RWPE2 (cell line): ENCODE measurements at places on chromosomes 11 and 22.

- DNase-seq = no peak
- H3K4me3 ChIP-seq = no peak overlapping the region
- no peak overlapping the region for H3K27ac ChIP-seq
- no peaks in the 10 kb centered on the region for H3K36me3 ChIP-seq
- H3K4me1 ChIP-seq = no peaks in the 10 kb centered on the region
Observed at GRCh38 chr22:39359659-39360195, 9.9 kb downstream of the SYNGR1 start.

GRCh38 chr11:93573184-93573583 lies 30.0 kb upstream of the SMCO4 start:
- H3K4me1 ChIP-seq = peaks cover 8% of the 10 kb centered on the region
- no peak overlapping the region for H3K4me3 ChIP-seq
- peaks cover 2% of the 10 kb centered on the region for H3K27me3 ChIP-seq
- no peak overlapping the region for H3K27ac ChIP-seq
- no peaks in the 10 kb centered on the region for H3K36me3 ChIP-seq

GRCh38 chr11:46658259-46658658 lies 40.9 kb downstream of the ATG13 start:
- peaks cover 68% of the 10 kb centered on the region for H3K36me3 ChIP-seq
- H3K4me1 ChIP-seq = no peaks in the 10 kb centered on the region
- DNase-seq = no peak

DNA sequence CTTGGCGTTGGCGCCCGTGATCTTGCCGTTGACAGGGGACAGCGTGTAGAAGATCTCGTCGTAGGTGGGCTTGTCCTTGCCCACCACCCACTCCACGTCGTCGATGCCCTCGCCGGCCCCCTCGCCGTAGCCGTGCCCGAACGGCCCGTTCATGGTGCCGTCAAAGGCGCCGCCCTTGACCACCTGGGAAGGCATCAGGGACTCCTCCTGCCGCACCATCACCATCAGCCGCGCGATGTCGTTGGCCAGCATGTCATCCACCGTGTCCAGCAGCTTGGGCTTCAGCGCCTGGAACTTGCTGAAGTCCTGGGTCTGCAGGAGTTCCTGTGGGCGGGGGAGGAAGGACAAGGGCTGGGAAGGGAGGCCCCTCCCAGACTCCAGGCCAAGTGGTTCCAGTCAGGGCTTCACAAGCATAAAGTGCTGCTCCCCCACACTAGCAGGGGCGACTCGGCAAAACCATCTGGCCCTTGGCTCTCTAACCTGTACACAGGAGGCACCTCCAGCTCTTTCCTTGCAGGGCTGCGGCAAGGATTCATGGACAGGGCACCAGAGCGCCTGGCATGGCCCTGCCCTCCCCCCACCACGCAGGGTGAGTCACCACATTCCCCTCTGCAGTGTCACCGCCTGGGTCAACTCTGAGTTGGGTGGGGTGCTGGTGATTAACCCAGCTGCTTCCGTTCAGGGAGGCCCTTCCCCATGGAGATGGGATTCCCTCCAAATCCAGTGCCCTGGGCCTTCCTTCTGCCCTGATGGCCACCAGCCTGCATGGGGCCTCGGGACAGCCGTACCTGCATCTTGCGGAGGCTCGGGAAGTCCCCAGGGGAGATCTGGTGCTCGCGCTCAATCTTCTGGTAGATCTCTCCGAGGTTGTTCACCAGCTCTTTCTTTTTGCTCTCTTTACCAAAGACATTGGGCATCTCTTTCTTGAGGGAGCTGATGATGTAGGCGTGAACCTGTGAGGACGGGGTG lies 10.4 kb upstream of the CDC42BPG start:
- H3K27me3 ChIP-seq = no peaks in the 10 kb centered on the region
- H3K27ac ChIP-seq = peak overlapping the region; percentile 99
- H3K4me3 ChIP-seq = no peak overlapping the region
- H3K36me3 ChIP-seq = peaks cover 59% of the 10 kb centered on the region
- DNase-seq = peak; percentile 97

- no peak overlapping the region for H3K4me3 ChIP-seq
- no peaks in the 10 kb centered on the region for H3K4me1 ChIP-seq
- H3K27me3 ChIP-seq = no peaks in the 10 kb centered on the region
- DNase-seq = no peak
- no peak overlapping the region for H3K27ac ChIP-seq
Observed at GRCh38 chr22:44630826-44631225, 71.2 kb upstream of the PRR5 start.

- peak; percentile 72 for DNase-seq
- no peaks in the 10 kb centered on the region for H3K36me3 ChIP-seq
- H3K4me1 ChIP-seq = peaks cover 8% of the 10 kb centered on the region
- peak overlapping the region; percentile 72 for H3K27ac ChIP-seq
Observed at GRCh38 chr11:72482211-72482812, 48.0 kb upstream of the CLPB start.

DNA sequence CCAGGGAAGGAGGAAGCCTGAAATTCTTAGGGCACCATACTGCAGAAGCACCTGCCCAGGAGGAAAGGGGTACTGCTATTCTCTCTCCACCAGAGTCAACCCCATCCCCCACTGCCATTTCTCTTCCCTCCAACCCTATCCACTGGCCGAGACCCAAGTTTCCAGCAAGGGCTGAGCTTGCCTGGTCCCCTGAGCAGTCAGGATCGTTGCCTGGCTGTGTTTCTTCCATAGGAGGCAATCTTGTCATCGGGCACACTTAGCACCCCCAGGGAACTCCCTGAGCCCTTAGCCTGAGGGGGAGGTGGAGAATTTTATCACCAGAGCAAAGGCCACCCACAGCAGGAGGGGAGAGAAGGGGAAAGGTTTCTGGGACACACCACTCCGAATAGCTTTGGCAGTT lies 115.8 kb upstream of the NECTIN1 start:
- DNase-seq = no peak
- H3K27ac ChIP-seq = no peak overlapping the region
- H3K36me3 ChIP-seq = no peaks in the 10 kb centered on the region
- H3K27me3 ChIP-seq = peaks cover 3% of the 10 kb centered on the region

- H3K27me3 ChIP-seq = no peaks in the 10 kb centered on the region
- H3K4me1 ChIP-seq = peaks cover 12% of the 10 kb centered on the region
- H3K27ac ChIP-seq = no peak overlapping the region
- DNase-seq = no peak
- H3K4me3 ChIP-seq = no peak overlapping the region
Observed at GRCh38 chr22:42855211-42855610, 1.9 kb downstream of the ARFGAP3 start.

DNA sequence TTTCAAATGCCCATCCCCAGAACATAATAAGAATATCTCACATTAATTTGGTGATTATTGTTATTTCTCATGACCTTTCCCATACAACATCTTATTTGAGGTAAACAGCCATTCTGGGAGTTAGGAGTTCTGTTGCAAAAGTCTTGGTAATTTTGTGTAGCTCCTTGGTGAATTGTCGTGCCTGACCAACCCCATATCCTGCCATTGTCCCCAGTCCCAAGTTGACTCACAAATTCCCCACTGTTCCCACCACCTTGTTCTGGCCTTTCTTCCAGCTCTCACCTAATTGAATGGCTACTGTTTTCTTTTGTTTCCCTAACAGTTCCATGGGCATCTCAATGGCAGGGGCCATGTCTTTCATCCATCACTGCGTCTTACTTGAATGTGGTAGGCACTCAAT lies 8.0 kb downstream of the MTNR1B start:
- no peak overlapping the region for H3K27ac ChIP-seq
- DNase-seq = no peak
- no peaks in the 10 kb centered on the region for H3K27me3 ChIP-seq
- H3K36me3 ChIP-seq = no peaks in the 10 kb centered on the region
- peaks cover 10% of the 10 kb centered on the region for H3K4me1 ChIP-seq
- no peak overlapping the region for H3K4me3 ChIP-seq

- no peak overlapping the region for H3K27ac ChIP-seq
- no peak overlapping the region for H3K4me3 ChIP-seq
- H3K4me1 ChIP-seq = no peaks in the 10 kb centered on the region
- no peaks in the 10 kb centered on the region for H3K36me3 ChIP-seq
- H3K27me3 ChIP-seq = no peaks in the 10 kb centered on the region
Observed at GRCh38 chr11:2585566-2586086, 114.2 kb downstream of the KCNQ1OT1 start.

DNA sequence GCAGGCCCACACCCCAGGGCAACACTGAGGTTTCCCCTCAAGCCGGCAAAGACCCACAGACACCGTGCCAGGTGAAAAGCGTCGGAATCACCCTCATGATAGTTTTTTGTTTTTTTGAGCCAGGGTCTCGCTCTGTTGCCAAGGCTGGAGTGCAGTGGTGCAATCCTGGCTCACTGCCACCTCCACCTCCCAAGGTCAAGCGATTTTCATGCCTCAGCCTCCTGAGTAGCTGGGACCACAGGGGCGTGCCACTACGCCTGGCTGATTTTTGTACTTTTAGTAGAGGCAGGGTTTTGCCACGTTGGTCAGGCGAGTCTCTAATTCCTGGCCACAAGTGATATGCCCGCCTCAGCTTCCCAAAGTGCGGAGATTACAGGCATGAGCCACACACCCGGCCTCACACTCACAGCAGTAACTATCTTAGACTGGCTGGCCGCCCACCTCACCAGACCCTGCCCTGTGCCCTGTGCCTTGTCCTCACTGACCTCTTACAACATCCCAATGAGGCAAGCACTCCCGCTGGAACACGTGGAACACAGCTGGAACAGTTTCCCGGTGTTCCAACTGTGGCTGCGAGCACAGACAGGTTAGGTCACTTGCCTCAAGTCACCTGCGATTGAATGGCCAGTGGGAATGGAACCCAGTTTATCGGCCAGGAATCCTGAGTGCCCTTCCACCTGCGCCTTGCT lies 21.1 kb downstream of the LRRC10B start:
- H3K36me3 ChIP-seq = no peaks in the 10 kb centered on the region
- H3K4me1 ChIP-seq = no peaks in the 10 kb centered on the region
- no peak for DNase-seq

- no peak overlapping the region for H3K4me3 ChIP-seq
- no peak for DNase-seq
- peak overlapping the region; percentile 22 for H3K27ac ChIP-seq
- H3K4me1 ChIP-seq = peaks cover 15% of the 10 kb centered on the region
Observed at GRCh38 chr11:27672836-27673464, 27.3 kb downstream of the BDNF start.

DNA sequence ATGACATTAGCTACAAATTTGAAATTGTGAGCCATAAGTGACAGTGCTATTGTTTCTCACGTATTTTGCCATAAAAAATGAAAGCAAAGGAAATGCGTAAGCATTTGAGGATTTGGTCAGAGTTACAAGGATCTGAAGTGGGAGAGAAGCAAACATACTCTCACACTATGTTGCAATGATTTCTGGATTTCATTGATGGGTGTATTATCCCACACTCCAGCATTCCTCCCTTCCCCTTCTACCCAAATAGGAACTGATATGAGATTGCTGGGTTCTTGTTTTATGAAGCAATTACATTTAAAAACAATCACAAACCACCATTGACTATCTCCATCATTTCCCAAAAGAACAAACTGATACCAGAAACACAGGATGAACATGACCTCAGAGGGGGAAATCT lies 314.0 kb upstream of the CTSC start:
- H3K4me3 ChIP-seq = no peak overlapping the region
- H3K27ac ChIP-seq = no peak overlapping the region
- H3K36me3 ChIP-seq = no peaks in the 10 kb centered on the region
- no peak for DNase-seq
- H3K4me1 ChIP-seq = no peaks in the 10 kb centered on the region

DNA sequence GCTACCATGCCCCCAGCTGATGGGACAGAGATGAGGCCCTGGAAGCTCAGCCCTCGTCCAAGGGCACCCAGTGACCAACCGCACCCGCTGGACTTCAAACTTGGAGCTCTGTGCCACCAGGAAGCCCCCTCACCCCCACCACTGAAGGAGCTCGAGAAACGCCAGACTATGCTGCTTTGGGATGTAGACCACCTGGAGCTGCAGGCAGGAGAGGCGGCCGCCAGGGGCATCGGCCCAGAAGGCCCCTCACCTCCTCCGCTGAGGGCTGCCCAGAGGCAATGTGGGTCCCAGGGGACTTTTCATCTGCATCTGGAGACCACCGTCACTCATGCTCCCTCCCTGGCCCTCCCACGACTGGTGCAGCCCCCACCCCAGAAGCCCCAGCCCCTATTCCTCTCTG lies 28.3 kb downstream of the CDKN1C start:
- no peaks in the 10 kb centered on the region for H3K36me3 ChIP-seq
- no peaks in the 10 kb centered on the region for H3K4me1 ChIP-seq
- no peak overlapping the region for H3K4me3 ChIP-seq
- no peak for DNase-seq
- H3K27me3 ChIP-seq = peaks cover 6% of the 10 kb centered on the region

GRCh38 chr11:78397398-78397797 lies 20.2 kb downstream of the GAB2 start:
- H3K27me3 ChIP-seq = no peaks in the 10 kb centered on the region
- H3K27ac ChIP-seq = no peak overlapping the region
- no peaks in the 10 kb centered on the region for H3K4me1 ChIP-seq
- no peak for DNase-seq
- H3K4me3 ChIP-seq = no peak overlapping the region

- H3K4me3 ChIP-seq = no peak overlapping the region
- DNase-seq = no peak
- no peaks in the 10 kb centered on the region for H3K27me3 ChIP-seq
Observed at GRCh38 chr11:10373340-10373739, 68.5 kb downstream of the ADM start.

GRCh38 chr11:17382046-17382728 lies 6.3 kb downstream of the KCNJ11 start:
- no peak for DNase-seq
- H3K27me3 ChIP-seq = no peaks in the 10 kb centered on the region
- H3K4me1 ChIP-seq = no peaks in the 10 kb centered on the region
- H3K27ac ChIP-seq = no peak overlapping the region
- no peak overlapping the region for H3K4me3 ChIP-seq

DNA sequence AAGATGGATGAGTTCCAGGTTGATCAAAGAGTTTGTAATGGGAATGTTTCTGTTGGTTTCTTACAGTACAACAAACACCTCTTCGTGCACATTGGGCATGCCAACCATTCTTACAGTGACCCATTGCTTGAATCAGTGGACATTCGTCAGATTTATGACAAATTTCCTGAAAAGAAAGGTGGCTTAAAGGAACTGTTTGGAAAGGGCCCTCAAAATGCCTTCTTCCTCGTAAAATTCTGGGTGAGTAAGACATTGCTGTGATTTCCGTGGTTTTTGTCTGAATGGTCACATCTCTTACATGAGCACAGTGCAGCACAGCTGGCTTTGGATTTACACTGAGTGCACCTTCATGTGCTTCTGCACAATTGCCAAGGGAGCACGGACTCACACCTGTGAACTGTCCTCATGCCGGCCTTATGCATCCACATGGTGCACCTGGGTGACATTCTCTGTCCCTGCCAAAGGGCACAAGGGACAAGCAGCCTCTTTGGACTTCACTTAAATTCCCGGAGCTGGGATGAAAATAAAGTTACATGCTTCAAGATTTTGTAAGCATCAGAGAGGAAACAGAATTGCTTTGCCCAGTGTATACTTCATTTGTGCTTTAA lies 107.1 kb upstream of the RASSF10 start:
- H3K36me3 ChIP-seq = peaks cover 52% of the 10 kb centered on the region
- H3K4me3 ChIP-seq = no peak overlapping the region
- DNase-seq = no peak
- peak overlapping the region; percentile 85 for H3K27ac ChIP-seq
- H3K27me3 ChIP-seq = no peaks in the 10 kb centered on the region
